Hematopoietic multipotent progenitor cell (in vitro differentiated cells): ENCODE measurements at places on chromosomes 5 and 9.

- DNase-seq, result no peak
Measured at GRCh38 chr5:73160239-73160671, 12.7 kb upstream of the TMEM174 start.

DNA sequence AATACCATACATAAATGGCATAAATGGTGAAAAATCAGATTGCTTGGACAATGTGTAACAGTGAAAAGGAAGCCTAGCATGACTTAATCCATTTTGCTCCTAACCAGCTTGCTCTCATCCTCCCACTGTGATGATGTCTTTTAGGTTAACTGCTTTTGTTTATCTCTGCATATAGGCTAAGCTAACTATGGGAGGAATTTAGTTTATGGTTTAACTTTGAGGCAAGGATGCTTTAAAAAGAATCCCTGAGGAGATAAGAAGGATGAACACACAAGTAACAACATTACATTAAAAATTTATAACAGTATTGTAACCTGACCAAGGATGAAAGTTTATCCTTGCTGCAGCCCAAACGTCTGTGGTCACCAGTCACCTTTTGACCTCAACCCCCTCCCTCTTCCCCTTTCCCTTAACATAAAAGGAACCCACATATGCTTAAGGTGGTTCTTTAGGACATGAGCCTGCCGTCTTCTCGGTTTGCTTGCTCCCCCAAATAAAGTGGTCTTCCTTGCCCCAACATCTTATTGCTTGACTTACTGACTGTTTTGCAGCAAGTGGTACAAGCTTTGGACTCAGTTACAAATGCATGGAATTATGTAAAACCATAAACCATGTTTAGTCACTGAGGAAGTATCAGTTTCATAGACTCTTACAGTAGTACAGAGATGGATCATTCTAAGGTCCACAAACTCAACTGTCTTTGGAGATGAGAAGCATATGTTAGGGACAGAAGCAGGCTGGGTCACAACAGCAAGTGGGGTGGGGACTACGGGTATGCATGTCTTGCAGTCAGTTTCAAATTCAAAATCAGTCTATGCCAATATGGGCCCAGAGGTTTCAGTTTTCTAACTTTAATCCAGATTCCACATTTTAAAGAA is 31.3 kb downstream of the AGXT2 start:
- no peak for DNase-seq

DNA sequence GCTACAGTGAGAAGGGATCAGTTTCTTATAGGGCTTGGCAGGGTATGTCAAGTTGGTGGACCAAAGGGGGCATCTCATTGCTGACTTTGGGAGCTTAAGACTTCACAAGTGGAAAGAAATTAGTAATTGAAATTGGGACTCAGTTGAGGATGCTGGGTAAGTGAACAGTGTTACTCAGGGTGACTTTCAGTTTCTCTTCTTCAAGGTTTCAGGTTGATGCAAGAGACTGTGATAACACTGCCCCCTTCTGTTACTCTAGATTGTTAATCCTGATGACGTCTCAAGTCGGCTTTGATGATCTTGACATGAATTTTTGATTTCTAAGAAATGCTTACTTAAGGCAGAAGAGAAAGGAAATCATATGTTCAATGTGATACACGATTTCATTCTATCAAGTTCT is 21.3 kb downstream of the KCTD16 start:
- DNase-seq, result peak; percentile 78

DNA sequence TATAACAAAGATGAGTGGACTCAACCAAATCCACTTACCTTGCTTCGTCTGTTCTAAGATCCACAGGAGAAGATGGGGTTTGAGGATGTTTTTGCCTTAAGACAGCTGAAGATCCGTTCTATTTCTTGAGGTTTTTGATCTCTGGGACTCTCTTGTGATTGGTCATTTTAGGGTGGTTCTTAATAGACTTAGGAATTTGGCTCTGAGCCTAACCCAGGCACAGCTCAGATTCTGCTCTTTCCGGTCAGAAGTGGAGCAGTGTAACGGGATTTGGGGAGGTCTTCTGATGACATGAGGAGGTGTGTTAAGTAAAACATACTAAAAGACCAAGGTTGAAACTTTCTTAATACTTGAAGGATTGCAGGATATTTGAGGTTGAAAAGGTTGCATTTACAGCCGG is 166.9 kb downstream of the DMRT2 start:
- DNase-seq, result no peak
